Daoy (cell line): ENCODE measurements at places on chromosomes 5 and 9.
A peak's percentile ranks its signal among the peaks of the same experiment; 100 is the strongest.

GRCh38 chr5:8473827-8474568 lies 605.0 kb downstream of the MTRR start:
- DNase-seq = no peak

DNA sequence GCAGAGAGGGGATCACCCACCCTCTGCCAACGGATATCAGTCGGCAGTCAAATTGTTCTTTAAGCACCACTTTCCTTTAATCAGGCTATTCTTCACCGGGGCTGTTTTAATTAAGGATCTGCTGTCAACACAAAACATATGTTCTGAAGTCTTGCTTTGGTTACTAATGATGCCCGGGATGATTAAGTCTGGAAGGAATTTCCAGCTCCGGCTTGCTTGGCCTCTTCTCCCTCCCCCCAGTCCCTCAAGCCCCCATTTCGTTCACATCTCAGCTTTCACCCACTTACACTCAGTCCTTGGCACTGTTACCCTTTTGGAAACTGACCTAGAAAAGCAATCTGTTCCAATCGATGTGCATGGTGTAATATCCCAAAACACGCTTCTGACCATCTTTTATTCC lies 74.7 kb downstream of the MSX2 start:
- peak; percentile 69 for DNase-seq

DNA sequence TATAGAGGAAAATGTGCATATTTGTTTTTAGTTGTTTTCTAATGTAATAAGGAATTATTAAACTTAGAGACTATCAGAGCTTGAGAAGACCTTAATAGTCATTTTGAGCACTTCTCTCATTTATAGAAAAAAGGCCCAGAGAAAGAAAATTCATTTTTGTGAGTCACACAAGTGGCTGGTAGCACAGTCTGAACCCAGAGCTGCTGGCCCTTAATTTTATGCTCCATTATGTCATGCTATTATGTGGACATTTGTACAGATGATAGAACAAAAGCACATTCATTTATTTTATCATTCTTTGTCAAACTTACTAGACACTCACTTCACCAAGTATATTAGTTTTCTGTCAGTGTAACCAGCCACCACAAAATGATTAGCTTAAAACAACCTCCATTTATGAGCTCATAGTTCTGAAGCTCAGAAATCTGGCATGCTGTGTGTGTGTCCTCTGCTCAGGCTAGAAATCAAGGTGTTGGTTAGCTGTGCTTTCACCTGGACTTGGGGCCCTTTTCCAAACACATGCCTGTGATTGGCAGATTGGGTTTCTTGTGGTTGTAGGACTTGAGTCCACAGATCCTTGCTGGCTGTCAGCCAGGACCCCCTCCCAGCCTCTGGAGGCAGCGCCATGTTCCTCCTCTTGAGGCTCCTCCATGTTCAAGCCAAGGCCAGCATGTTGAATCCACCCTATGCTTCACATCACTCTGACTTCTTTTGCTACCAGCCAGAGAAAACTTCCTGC lies 188.9 kb downstream of the ARHGAP26 start:
- DNase-seq = no peak

GRCh38 chr9:134174073-134174449 lies 9.7 kb upstream of the RNU6ATAC start:
- no peak for DNase-seq

- DNase-seq = no peak
These were observed 210.1 kb upstream of the TRIM32 start for GRCh38 chr9:116476935-116477381.

GRCh38 chr9:68805890-68806517 lies 101.0 kb downstream of the PIP5K1B start:
- DNase-seq = no peak

- no peak for DNase-seq
These were observed 41.7 kb downstream of the CETN3 start for GRCh38 chr5:90367879-90368278.

- DNase-seq = no peak
These were observed 33.5 kb downstream of the EPB41L4A start for GRCh38 chr5:112385566-112385965.

DNA sequence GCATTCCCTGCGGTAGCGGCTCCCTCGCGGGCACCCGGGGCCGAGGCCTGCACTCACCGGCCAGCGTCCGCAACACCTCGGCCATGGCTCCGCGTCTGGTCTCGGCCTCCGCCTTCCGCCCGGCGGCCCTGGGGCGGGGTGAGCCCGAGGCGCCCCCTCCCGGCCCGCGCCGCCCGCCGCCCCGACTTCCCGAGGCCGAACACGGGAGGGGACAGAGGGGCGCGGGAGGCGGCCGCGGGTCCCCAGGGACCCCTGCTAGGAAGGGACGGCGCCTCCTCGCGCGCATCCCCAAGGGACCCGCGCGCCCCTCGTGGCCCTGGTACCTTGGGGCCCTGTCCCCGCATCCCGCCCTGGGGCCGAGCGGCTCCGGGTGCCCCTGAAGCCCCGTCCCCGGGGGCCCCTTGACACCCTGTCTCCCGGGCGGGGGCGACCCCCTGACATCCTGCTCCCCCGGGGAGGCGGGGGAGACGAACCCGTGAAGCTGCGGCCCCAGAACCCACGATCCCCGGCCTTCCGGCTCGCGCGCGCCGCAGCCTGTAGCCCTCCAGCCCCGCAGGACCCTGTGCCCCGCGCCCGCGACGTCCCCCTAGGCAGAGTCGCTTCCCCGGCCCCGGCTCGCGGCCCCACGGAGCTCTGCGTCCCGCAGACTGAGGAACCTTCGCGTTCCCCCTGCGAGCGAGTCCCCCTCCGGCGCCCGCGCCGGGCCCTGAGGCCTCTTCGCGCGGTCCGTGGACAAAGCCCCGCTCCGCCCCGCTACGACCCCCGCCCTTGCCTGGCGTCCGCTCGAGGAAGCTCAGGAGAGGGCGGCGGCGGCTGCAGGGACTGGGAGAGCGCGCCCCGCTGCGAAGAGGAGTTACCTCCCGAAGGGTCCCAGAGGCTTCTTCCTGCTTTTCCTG lies at the start of gene ABO:
TSS of gene ABO (minus strand) at position 97 of the 896 bp plus-strand sequence.
- DNase-seq = no peak

- DNase-seq = no peak
These were observed 79.4 kb downstream of the ERCC6L2 start for GRCh38 chr9:95954940-95955339.

DNA sequence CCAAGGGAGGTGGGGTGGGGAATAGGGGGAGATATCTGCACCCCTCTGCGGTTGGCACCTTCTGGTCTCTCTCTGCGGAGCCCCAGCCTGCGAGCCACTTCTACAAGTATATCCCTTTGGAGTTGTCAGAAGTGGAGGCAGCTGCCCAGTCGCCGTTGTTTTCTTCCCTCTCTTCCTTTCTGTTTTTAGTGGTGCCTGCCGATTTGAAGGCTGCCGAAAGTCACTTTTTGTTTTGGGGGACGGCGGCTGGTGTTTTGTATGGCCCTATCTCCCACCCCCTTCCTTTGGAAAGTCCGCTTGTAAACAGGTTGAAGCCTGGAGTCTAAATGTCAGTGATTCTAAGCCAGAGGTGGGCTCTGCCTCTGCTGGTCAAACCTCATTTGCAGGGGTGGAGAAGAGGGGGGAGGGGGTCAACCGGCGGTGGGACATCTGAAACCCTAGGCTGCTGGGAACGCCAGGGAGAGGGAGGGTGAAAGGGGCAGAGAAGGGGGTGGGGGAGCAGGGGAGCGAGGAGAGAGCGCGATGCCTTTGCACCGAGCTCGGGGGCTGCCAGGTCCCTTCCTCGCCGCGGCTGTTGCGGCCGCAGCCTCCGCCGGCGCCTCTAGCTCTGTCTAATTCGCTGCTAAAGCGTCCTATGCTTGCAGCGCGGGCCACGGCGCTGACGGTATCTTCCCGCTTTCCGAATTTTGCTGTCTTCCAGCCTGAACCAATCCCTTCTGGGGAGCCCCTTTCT lies at the start of gene FGF10:
TSS of gene FGF10 (minus strand) at position 331 of the 733 bp plus-strand sequence. CDS start 738 bp downstream, outside the sequence.
- DNase-seq = no peak
